Activated CD8-positive, alpha-beta T cell treated with anti-CD3 and anti-CD28 coated beads for 36 hours (primary cell): ENCODE measurements at places on chromosomes 4 and X. TPM values are rescaled to one million over a fixed set of nuclear protein-coding genes. Genes with fewer than 3 reads are reported as not detected.

DNA sequence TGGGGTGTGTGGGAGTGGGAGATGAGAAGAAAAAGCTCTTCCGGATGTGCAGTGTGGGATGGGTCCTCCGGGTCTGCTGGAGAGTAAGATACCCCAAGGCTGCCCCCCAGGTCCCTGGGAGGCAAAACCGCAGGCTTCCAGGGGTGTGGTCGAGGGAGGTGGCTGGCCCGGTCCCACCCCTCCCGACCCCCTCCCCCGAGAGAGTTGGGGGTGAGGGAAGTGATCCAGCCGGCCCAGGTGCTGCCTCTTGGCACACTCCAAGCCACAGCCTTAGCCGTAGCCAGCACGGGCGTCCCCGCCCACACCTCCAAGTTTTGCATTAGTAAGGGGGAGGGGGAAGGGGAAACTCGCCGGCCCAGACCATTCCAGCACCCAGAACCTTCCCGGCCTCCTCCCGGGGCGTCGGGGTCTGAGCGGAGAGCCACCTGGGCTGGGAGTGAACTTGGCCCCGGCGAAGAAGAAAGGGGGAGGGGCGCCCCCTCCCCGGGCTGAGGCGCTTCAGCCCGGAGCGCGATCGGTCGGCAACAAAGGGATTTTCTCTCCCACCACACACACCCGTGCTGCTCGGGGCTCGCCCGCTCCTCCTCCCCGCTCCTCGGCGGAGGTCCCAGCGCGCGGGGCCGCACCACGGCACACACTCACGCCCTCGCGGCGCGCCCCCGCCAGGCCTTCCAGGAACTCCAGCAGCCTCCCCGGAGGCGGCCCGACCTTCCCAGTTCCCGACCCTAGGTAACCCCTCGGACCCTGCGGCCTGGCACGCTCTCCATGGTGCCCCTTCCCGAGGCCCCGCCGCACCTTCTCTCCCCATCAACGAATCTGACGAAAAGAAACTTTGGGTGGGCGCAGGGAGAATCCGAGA is 14.4 kb downstream of the BCOR start:
- H3K36me3 ChIP-seq = peaks cover 3% of the 10 kb centered on the region
- no peaks in the 10 kb centered on the region for H3K27me3 ChIP-seq
- DNase-seq = peak; percentile 44
- H3K4me3 ChIP-seq = peak overlapping the region; percentile 55
- no peak overlapping the region for H3K27ac ChIP-seq
- H3K4me1 ChIP-seq = peaks cover 71% of the 10 kb centered on the region

FGA gene
- total RNA-seq = not detected

DNA sequence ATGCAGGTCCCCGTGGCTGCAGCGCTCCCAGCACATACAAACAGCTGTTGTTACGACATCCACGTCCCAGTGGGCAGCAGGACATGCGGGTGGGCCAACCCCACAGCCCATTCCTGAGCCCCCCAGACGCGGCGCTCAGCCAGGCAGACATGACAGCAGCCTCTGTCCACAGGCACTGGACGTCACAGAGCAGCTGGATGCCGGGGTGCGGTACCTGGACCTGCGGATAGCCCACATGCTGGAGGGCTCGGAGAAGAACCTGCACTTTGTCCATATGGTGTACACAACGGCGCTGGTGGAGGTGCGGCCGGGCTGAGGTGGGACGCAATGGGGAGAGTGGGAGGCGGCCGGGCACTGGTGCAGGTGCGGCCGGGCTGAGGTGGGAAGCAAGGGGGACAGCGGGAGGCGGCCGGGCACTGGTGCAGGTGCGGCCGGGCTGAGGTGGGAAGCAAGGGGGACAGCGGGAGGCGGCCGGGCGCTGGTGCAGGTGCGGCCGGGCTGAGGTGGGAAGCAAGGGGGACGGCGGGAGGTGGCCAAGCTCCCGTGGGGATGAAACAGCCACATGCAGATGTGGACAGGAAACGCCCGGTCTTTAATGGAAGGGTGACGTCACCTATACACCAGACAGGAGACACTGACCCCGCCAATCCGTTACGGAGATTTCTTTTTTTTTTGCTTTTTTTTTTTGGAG is 9.4 kb downstream of the PLCXD1 start:
- DNase-seq = no peak
- H3K4me3 ChIP-seq = no peak overlapping the region
- no peaks in the 10 kb centered on the region for H3K27me3 ChIP-seq
- H3K36me3 ChIP-seq = peaks cover 53% of the 10 kb centered on the region
- H3K4me1 ChIP-seq = peaks cover 3% of the 10 kb centered on the region

DNA sequence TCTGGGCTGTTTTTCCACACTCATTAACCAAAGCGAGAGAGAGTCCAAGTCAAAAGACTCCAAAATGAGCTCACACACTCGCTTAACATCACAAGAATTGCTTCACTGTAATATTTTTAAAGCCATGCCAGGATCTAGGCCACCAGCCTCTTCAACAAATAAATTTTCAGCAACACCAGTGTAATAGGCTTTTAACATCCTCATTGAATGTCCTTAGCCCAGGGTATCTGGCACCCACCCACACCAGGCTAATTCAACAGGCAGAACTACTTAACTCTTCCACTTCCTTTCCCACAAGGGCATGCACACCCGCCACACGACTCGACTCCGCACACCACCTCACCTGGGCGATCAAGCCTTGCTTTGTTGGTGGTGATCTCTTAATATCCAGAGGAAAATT is 34.2 kb downstream of the FAT1 start:
- H3K4me1 ChIP-seq = no peaks in the 10 kb centered on the region
- no peak overlapping the region for H3K4me3 ChIP-seq
- no peak overlapping the region for H3K27ac ChIP-seq
- no peak for DNase-seq
- H3K27me3 ChIP-seq = no peaks in the 10 kb centered on the region
- no peaks in the 10 kb centered on the region for H3K36me3 ChIP-seq

GRCh38 chr4:113674251-113674650 is 87.3 kb downstream of the CAMK2D start:
- no peaks in the 10 kb centered on the region for H3K27me3 ChIP-seq
- DNase-seq = no peak
- H3K4me3 ChIP-seq = no peak overlapping the region
- peaks cover 63% of the 10 kb centered on the region for H3K4me1 ChIP-seq

N4BP2 gene
- total RNA-seq = 17.5 TPM

SYTL5 gene
- not detected for total RNA-seq

- H3K27ac ChIP-seq = no peak overlapping the region
- peaks cover 27% of the 10 kb centered on the region for H3K36me3 ChIP-seq
- DNase-seq = no peak
- H3K27me3 ChIP-seq = no peaks in the 10 kb centered on the region
- no peak overlapping the region for H3K4me3 ChIP-seq
Measured at GRCh38 chrX:2374086-2374485, 126.7 kb downstream of the DHRSX start.

TASL gene
- 1.7 TPM for total RNA-seq

PTPN13 gene
- total RNA-seq = 0.38 TPM

DNA sequence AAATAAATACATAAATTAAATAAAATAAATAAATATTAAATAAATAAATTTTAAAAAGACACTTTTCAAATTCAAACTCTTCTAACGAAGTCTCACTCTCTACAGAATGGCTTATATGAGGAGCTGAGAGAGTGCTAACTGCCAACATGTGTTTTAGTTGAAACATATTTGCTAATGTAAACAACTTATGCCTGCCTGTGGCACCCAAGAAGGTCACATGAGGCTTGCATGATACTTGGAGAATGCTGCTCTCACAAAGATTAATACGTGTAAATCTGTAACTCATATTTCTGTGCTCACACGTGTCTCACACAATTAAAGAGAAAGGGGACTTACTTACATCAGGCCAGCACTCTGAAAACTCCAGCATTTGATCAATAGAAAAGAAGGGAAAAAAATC is 43.2 kb upstream of the PITX2 start:
- no peaks in the 10 kb centered on the region for H3K4me1 ChIP-seq
- no peak overlapping the region for H3K4me3 ChIP-seq
- no peak for DNase-seq
- H3K36me3 ChIP-seq = no peaks in the 10 kb centered on the region
- peaks cover 4% of the 10 kb centered on the region for H3K27me3 ChIP-seq

DNA sequence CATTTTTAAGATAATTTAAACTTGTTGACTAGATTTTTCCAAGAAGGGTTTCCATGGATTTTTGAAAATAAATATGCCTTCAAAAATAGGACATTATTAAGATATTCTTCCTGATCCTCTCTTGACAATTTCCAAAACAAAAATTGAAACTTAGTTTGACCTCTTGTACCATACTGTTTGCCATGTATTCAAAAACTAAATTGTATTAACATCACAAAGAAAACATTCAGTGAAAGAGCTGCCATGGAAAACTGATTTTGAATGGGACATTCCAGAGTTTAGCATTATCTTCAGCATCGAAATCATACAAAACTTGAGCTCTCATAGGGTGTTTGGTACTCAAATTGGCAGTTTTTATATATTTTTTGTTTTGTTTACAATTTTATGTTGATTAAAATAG is 68.0 kb upstream of the HPGD start:
- H3K27ac ChIP-seq = no peak overlapping the region
- no peaks in the 10 kb centered on the region for H3K27me3 ChIP-seq
- no peaks in the 10 kb centered on the region for H3K36me3 ChIP-seq
- DNase-seq = no peak
- H3K4me3 ChIP-seq = no peak overlapping the region

CDX4 gene
- total RNA-seq = not detected

- no peak overlapping the region for H3K27ac ChIP-seq
- H3K27me3 ChIP-seq = peaks cover 2% of the 10 kb centered on the region
- DNase-seq = no peak
- H3K36me3 ChIP-seq = no peaks in the 10 kb centered on the region
- no peaks in the 10 kb centered on the region for H3K4me1 ChIP-seq
Measured at GRCh38 chr4:41696131-41696530, 52.4 kb downstream of the PHOX2B start.

GRCh38 chrX:119067023-119067739 is 5.6 kb upstream of the CT47C1 start:
- H3K36me3 ChIP-seq = no peaks in the 10 kb centered on the region
- DNase-seq = peak; percentile 60
- no peaks in the 10 kb centered on the region for H3K27me3 ChIP-seq

DNA sequence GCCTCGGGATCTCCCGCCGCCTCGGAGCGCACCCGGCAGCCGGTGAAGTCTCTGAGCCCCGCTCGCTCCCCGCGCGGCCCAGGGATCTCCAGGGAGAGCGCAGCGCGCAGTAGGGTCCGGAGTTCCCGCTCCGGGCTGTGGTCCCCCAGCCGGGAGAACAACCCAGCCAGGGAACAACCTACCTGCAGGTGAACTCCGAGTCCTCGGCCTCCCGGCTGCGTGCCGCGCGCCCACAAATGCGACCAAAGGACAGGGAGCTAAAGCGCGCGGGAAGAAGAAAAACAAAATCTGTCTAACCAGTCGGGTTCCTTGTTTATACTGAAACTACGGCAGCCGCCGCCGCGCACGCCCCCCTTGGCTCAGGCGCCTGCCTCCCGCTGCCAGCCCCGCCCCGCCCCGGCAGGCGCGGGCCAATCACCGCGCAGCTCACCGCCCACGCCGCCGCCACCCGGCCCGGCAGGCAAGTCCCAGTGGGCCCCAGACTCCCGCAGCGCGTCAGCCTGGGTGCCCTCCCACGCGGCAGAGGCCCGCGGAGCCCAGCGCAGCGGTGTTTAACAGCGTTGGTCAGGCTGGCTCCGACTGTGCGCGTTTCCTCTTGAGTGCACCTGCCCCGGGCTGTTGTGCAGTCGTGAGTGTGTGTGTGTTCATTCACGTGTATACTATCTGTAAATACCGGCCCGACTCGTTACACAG is at the start of gene RASGEF1B:
RASGEF1B (minus strand) TSS at position 320 of the 693 bp plus-strand sequence. CDS start 12,399 bp downstream, outside the sequence.
- DNase-seq = peak; percentile 96
- peak within 1 kb of the TSS; percentile 95 for H3K27ac ChIP-seq
- H3K27me3 ChIP-seq = no peaks in the 10 kb centered on the region
- no peaks in the 10 kb centered on the region for H3K36me3 ChIP-seq
- H3K4me1 ChIP-seq = peaks cover 37% of the 10 kb centered on the region
- H3K4me3 ChIP-seq = peak within 1 kb of the TSS; percentile 89

GRCh38 chr4:2426069-2426397 is 7.3 kb downstream of the CFAP99 start:
- no peak for DNase-seq
- H3K27me3 ChIP-seq = peaks cover 3% of the 10 kb centered on the region
- no peaks in the 10 kb centered on the region for H3K36me3 ChIP-seq

- H3K4me1 ChIP-seq = no peaks in the 10 kb centered on the region
- no peak for DNase-seq
- no peak overlapping the region for H3K4me3 ChIP-seq
Measured at GRCh38 chr4:110586131-110586850, 36.6 kb downstream of the PITX2 start.

RAI2 gene
- total RNA-seq = 0.20 TPM

DNA sequence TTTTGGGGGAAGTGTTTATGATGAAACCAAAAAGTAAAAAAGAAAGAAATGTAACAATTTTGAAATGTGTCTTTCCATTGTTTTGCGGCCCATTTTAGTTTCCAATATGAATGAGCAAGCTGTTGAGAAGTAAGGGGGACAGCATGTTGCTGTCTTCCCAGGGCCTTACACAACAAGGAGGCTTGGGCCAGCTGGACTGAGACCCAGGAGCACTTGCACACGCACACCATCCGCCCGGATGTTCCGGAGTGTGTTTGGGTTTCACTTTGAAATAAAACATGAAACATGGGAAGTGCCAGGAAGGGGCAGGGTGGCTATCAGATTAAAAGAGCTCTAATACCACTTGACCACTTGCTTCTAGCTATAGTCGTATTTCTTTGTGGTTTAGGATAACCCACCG is 144.4 kb downstream of the NHS start:
- no peak overlapping the region for H3K4me3 ChIP-seq
- no peaks in the 10 kb centered on the region for H3K4me1 ChIP-seq
- no peak overlapping the region for H3K27ac ChIP-seq
- H3K36me3 ChIP-seq = no peaks in the 10 kb centered on the region

DNA sequence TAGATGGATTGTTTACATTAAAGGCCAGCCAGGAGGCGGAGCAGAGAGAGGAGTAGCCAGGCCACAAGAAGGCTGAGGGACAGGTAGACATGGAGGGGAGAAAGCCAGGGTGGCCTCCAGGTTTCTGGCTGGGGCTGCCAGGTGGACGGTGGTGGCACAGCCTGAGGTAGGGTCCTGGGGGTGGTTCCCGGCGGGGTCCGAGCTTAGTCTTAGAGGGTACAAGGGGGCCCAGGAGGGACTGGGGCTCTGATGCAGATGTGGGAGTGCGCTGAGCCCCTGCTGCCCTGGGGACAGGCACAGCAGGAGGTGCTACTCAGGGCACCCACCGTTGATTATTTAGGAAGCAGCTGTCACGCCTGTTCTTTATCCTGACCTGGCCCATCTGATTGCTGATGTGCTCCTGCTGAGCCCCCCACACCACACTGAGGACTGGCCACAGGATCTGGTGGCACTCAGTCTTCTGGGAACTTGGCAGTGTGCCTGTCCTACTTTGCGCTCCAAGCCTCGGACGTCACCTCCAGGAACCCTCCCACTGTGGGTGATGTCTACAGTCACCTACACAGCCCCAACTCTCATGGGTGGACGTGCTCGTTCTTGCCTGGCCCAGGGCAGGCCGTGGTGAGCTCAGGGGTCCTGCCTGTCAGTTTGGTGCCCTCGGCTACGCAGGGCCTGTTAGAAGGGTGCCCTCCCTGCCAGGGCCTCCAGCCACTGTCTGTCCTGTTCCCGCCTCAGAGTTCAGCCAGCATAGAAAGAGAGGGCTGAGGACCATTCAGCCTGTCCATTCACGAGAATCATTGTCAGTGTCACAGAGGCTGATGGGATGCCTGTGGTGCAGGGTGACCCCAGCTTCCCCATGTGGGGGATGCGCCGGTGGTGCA is 12.0 kb downstream of the WFS1 start:
- H3K27ac ChIP-seq = no peak overlapping the region
- H3K27me3 ChIP-seq = no peaks in the 10 kb centered on the region
- no peak overlapping the region for H3K4me3 ChIP-seq
- no peak for DNase-seq
- H3K36me3 ChIP-seq = no peaks in the 10 kb centered on the region
- peaks cover 13% of the 10 kb centered on the region for H3K4me1 ChIP-seq

CAPN6 gene
- not detected for total RNA-seq

- no peak for DNase-seq
- no peaks in the 10 kb centered on the region for H3K4me1 ChIP-seq
- H3K36me3 ChIP-seq = no peaks in the 10 kb centered on the region
- H3K27ac ChIP-seq = no peak overlapping the region
- H3K4me3 ChIP-seq = no peak overlapping the region
Measured at GRCh38 chr4:164512124-164512523, 241.8 kb upstream of the SMIM31 start.
